ENCODE measurements at places on chromosomes 2 and 18. TPM values are rescaled to one million over a fixed set of nuclear protein-coding genes. Genes with fewer than 3 reads are reported as not detected.
A peak's percentile ranks its signal among the peaks of the same experiment; 100 is the strongest.

DNA sequence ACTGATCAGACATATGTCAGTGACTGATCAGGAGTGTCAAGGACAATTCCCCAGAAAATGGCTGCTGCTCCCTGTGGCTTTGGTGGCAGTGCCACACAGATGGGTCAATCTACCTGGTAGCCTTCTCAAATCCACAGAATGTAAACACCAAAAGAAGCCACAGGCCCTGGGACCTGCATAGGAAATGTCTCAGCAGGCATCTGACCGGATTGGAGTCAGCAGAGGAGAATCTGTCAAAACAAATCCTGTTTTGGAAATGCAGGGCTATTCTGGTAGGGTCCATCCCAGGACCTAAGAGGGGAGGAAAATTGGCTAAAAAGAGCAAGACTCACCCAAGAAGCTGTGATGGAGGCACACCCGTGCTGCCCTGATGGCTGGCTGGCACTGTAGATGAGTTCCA, 189.7 kb downstream of the TMEM247 start:
- no peak for DNase-seq

DNA sequence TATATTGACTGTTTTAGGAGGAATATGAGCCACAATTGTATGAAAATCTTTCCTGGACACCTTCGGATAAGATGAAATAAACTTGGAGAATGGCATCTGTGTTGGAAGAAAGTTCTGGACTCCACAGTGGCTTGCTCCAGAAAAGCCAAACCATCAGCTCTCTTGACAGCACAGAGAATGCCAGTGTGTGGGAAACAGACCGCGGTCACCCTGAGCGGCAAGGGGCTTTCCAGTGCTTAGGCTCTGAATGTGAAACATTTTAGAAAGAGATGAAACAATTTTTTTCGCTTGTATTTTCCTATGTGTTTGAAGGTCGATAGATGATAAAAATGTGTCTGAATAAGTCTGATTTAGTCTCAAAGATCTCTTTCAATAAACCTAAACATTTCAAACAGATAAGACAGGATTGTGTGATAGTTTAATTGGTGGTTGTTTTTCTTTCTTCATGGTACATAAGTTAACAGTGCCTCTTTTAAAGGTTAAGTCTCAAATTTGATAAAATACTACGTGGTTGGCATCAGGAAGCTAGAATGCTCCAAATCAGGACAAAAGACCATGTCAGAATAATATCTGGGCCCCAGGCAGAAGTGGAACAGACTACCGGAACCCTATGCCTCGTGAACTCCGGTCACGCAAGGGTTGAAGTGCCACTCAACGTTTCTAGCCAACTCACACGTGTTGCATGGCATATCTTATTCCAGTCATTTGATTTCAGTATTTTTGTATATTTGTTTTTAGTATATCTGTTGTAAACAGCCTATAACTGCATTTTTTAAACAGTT, 28.9 kb downstream of the PTGR3 start:
- DNase-seq, result no peak

GRCh38 chr18:45266023-45266422, 349.3 kb upstream of the SLC14A2 start:
- no peak for DNase-seq

GRCh38 chr18:63444580-63444979, 22.3 kb upstream of the VPS4B start:
- DNase-seq, result peak; percentile 76

- DNase-seq, result no peak
Observed at GRCh38 chr2:84197901-84198300, 261.2 kb downstream of the SUCLG1 start.

GRCh38 chr2:12008425-12009061, 262.1 kb downstream of the LPIN1 start:
- DNase-seq, result peak; percentile 80

DNA sequence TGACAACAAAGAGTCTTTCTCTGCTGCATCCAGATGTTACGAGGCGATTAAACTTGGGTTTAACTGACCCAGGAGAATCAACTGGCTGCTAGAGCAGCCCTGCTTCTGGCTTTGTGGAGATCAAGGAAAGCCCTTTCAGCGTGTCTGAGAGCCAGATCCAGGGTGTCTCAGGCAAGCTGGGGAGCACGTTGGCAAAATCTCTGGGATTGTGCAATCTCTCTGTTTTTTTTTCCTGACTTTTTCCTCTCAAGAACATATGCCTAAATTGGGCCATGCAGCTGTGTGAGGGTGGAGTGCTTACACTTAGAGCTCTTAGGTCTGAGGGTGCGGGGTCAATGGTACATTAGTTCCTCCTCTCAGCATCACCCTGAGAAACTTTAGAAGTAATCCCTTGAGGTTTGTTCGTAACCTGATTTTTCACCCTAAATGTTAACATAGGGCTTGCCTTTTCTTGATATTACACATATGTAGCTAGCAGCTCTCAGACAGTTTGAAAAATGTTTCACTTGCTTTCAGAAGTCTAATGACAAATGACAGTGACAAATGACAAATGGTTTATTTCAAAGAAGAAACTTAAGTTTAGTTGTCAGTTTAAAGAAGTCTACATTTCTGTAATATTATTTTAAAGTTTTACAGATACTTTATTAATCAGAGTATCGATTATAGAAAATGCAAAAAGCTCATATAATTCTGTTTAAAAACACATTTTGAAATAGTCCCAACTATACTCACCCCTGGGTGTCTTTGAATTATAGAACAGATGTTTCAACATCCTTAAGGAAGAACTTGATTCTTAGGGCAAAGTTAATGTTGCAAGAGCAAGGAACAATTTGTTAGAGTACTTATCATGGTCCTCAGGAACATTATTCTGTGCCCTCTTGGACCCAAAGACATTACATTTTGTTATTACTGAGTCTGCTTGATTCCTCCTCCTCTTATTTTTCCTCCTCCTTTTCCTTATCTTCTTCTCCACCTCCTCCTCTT, 38.4 kb upstream of the ZSWIM2 start:
- DNase-seq, result peak; percentile 52

DNA sequence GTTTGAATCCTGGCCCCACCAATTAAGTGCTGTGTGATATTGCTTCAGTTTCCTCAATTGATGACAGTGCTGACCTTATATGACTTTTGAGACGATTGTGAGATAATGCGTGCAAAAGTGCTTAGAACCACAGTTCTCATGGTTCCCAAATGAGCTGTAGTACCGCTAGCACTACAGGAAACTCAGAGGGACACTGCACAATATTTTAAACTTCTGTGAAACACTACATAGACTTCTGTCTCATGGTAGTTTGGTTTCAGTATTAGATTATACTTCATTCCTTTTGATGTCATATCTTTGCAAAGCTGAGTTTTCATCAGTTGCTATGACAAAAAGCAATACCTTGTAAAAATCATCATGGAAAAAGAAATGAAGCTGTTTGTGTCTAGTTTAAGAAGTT, 368.0 kb downstream of the PARD3B start:
- no peak for DNase-seq

GRCh38 chr18:24185805-24186204, 46.9 kb downstream of the CABYR start:
- peak; percentile 35 for DNase-seq

DNA sequence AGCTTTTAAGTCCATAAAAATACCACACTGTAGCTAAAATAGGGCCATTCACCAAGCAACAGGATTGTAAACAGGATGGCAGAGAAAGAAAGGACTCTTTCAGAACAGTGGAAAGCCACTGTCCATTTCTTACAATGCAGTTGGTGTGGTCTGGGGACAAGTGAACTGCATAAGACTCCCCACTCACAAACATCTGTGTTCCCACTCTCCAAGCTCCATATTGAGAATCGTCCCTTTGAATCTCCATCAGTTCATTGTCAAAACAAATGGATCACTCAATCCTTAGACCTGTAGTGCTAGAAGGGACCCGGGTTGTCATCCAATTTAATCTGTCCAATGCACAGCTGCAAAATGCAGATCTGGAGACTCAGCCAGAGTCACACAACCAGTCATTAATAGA, 347.4 kb upstream of the KLHL29 start:
- no peak for DNase-seq

- peak; percentile 35 for DNase-seq
Observed at GRCh38 chr2:226977775-226978190, 141.9 kb downstream of the RHBDD1 start.

DNA sequence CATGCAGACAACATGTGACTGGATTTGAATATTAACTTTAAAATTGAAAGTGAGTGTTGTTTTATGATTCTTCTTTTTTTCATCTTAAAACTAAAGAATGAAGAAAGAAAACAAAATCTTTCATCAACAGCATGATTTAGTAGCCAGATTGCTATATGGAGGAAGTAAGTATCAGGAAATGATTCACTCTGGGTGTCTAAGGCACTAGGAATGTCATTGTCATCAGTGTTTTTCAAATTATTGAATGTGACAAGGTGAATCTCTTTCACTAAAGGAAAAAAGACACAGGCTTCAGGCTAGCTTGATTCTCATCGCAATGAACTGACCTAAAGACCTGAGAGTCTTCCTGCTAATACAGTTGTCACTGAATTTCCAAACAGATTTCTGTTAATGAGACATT, 430.1 kb downstream of the FBXO15 start:
- no peak for DNase-seq

DNA sequence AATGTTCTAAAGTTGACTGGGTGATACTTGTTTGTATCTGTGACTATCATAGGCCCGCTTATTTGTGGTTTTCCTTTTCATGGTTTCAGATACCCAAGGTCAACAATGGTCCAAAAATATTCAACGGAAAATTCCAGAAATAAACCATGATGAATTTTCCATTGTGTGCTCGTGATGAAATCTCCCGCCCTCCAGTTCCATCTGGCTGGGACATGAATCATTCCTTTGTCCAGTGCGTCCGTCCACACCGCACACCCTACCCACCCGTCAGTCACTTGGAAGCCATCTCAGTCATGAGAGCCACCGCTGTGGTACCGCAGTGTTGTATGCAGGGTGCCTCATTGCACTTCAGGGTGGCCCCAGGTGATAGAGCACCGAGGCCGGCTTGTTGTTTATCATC, 268.2 kb upstream of the PXDN start:
- no peak for DNase-seq

GRCh38 chr2:57698392-57698791, 348.2 kb upstream of the VRK2 start:
- no peak for DNase-seq

- DNase-seq, result no peak
Observed at GRCh38 chr18:31161757-31162418, 768 bp downstream of the DSC1 start.

DNA sequence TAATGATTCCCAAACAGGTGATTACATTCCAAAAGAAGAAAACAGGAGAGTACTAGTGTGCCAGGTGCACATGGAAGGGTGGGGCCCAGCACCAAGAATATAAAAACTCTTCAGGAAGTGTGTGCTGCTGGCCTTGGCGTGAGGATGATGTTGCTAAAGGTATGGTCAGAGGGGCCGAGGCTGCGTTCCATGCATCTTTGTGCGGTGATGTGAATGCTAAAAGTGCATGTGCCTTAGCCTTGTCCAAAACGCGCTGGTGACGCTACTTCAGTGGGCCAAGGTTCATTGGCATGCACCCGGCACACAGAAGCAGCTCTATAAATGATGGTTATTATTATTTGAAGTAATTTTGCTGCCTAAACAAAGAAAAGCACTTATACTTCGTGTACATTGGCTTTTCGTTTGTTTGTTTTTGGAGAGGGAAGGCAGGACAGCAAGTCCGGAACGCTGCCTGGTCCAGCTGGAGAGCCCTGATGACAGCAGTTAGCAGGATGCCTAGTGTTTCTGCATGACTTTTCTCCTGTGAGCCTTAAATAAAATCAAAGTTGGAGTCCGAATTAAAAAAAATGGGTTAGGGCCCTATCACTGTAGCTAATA, 2.9 kb downstream of the ALKAL2 start:
- no peak for DNase-seq

DNA sequence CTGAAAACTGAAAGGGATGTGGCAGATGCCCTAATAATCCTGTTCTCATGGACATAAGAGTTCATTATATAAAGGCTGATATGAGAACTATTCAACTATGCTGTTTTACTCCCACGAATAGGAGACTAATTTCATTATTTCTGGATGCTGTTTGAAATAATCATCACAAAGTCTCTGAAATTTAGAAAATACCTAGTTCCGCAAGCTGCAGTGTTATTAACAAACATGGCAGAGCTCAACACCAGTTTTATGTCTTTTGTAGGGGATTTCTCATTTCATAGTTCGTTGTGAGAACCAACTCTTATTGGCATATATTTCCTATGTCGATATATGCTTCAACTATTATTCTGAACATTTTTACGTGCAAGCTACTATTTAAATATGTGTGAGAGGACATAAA, 200.3 kb upstream of the SLC8A1 start:
- DNase-seq, result no peak

DNA sequence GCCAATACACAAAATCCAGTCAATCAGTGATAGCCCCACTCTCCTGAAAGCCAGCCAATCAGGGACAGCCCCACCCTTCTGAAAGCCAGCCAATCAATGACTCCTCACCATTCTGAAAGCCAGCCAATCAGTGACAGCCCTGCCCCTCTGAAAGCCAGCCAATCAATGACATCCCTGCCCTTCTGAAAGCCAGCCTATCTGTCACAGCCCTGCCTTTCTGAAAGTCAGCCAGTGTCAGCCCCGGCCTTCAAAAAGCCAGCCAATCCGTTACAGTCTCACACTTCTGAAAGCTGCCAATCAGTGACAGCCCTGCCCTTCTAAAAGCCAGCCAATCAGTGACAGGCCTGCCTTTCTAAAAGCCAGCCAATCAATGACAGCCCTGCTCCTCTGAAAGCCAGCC, 95.9 kb upstream of the HDAC4 start:
- no peak for DNase-seq

GRCh38 chr2:72576861-72577260, 249.0 kb downstream of the EXOC6B start:
- DNase-seq, result no peak

GRCh38 chr2:34123996-34124785, 525.1 kb upstream of the FAM98A start:
- no peak for DNase-seq

DNA sequence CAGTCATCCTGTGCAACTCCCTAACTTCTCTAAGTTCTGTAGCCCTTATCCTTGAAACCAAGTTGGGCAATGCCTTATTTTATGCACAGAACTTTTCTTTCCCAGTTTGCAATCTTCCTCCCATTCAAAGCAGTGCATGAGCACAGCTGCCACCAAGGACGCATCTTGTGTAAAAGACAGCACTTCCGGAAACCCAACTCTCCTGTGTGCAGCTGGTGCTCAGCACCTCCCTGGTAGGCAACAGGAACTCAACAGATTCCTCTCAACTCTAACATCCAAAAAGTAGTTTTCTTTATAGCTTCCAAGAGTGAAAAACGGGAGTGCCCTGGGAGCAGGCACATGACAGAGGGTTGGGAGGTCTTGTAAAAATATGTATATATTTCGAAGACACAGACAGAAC, 2.2 kb downstream of the TMEM18 start:
- no peak for DNase-seq

SLC16A14 gene
- 0.11 TPM for total RNA-seq

PCGF1 gene
- 29.4 TPM for total RNA-seq

SRBD1 gene
- 22.7 TPM for total RNA-seq

IL36G gene
- not detected for total RNA-seq

IL1F10 gene
- total RNA-seq, result not detected

ZSWIM2 gene
- total RNA-seq, result 0.06 TPM

FOXI3 gene
- total RNA-seq, result not detected

GKN1 gene
- total RNA-seq, result not detected

EFEMP1 gene
- 52.5 TPM for total RNA-seq

GPR55 gene
- total RNA-seq, result not detected

SERPINB7 gene
- total RNA-seq, result 12.6 TPM

RESP18 gene
- total RNA-seq, result not detected
